ENCODE measurements at places on chromosomes 1 and 21.

DNA sequence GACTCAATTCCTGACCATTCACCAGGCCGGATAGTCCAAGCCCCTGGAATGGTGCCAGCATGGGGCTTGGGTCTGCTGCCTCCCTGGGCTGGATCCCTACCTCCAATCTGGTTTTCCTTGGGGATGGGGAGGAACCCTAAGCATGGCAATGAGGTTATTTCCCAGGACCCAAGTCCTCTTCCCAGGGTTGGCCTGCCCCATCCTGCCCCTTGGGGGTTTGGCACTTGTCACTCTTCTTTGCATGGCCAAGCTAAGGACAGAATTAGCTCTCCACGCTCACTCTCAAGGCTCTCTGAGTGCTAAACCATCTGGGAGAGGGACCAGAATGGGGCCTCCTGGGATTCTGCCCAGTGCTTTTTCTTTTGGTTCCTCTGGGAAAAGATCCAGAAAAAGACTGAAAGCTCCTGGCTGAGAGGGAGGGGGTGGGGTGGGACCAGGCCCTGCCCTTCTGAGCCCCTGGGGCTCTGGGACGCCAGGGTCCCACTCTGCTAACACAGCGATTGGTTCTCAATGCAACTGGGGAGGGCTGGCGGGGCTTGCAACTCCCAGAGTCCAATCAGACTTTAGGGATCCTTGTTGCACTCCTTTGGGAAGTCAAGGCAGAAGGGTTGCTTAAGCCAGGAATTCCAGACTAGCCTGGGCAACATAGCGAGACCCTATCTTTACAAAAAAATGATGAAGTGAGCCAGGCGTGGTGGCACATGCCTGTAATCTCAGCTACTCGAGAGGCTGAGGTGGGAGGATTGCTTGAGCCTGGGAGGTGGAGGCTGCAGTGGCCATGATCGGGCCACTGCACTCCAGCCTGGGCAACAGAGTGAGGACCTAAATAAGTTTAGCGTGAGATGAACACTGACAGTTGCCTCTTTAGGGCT lies 52.7 kb downstream of the DHRS3 start:
- no peak for DNase-seq

DNA sequence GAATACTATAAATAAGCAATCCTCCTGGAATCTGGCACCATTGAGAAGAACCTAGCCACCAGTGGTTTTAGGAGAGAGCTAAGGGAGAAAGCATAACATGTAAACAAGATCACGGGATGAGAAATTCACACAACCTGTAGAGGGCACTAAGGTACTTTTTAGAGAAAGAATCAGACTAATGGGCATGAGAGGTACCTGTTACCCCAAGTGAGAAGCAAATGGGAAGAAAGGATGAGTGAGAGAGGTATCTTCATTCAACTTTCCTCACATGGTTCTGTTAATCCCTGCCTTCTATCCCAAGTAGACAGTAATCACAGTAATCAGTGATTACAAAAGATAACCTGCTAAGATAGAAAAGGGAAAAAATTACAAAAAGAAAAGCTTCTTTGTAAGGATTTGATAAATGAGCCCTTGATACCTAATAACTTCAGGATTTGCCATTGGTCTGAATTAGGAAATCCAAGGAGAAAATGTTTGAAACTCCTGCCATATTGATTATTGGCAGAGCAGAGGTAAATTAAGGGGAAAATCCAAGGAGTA lies 251.1 kb upstream of the ADGRL2 start:
- DNase-seq = no peak

GRCh38 chr21:26437326-26438009 lies 135.6 kb downstream of the CYYR1 start:
- DNase-seq = no peak

DNA sequence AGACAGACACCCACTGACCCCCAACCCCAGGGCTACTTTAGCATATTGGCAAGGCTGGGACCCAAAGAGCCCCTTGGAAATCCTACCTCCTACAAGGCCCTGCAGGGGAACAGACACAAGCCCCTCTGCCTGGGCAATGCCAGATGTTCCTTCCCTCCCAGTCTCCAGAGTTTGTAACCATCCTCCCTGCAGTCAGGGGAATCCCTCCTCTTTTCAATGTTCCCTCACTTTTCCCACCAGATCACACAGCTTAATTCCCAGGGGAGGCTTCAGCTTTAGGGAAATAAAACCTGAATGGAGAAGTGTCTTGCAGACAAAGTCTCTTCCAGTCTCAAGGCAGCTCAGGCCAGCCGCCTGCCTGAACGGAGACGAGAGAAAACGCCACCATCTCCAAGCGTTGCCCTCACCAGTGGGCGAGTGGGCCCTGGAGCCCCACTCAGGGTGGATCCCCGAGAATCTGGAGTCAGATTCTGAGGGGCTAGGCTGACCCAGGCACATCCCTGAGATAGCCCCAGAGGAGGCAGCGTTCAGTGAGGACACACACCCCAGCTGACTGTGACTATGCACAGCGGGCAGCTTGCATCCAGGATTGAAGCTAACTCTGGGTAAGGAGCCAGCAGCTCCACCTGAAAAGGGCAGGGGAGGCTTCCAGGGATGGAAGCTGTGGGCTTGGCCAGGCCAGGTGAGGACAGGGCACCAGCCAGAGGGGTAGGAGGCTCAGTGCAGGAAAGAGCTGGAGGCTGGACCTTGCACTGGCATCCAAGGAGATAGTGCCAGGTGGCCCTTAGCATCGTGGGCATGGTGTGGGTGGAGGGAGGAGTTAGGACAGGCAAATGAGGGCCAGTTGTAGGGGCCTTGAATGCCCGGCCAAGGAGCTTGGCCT lies 44.0 kb upstream of the ZC3H12A start:
- DNase-seq = no peak

DNA sequence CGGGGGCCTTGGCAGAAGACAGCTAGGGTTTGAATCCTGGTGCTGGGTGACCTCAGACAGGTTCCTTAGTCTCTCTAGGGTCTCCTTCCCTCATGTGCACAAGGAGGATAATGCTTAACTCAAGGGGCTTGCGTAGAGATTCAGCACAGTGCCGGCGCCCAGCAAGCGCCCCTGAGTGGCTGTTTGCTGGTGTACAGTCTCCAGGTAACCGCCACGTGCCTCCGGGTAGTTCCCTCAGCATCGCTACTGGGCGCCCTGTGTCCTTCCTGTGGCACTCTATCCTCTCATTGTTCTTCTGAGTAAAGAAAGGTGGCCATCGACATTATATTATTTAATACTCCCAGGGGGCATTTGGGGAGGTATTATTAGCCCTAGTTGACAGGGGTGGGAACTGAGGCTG lies 80.9 kb downstream of the NENF start:
- DNase-seq = no peak

DNA sequence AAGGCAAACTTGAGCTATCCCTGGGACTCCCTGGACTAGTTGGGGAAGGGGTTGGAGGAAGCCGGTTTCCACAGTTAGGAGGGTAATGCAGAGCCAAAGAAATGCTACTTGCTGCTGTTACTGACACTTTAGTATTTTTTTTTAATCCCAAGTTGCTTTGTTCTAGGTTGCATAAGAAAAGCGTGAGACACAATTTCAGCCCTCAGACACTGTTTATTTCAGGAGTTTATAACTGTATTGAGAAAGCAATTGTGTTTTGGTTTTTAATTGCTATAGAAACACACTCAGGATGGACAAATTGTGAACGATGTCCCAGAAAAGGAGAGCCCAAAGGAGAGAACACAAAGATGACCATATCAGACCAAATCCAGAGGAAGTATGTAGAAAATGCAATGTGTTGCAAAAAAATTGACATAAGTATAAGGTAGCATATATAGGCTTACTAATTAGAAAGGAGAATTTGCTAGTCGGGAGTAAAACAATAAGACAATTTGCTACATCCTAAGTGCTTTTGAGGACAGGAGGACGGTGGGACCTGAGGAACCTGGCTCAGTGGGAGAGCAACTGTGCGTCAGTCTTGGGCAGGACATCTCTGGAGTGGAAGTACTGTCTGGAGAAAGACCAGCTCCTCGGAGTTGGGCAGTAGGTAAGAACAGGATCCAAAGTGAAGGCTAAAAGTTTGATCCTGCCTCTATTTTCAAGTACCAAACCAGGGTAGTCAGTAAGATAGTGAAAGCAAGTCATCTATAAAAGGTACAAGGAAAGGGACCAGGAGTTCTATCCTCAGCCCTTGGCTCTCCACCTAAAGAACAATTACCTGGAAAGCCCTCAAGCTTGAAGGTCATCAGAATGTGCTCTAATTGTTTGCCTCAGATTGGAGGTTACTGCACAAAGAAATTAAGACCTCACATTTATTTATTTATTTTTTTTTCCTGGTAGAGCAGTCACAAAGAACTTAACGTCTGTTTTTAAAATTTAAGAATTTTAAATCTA lies 39.9 kb downstream of the DIPK1A start:
- no peak for DNase-seq

DNA sequence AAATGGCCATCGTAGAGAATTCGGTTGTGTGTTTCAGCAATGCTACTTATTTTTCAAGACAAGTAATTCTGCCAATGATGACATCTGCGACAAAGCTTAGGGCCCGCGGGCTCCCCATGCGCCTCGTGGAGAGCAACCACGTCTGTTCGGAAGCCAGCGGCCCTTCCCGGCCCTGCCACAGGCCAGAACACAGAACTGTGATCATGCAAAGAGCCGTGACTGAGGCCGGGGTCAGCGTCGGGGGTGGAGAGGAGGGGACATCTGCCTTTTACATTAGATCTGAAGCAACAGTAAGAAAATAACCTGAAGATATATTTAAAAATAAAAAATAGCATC lies 103.7 kb downstream of the PGBD5 start:
- DNase-seq = no peak

All from cortex of kidney (tissue), 1 donor.